ENCODE measurements at places on chromosomes 3 and 15.

GRCh38 chr15:31427411-31427810 is 100.8 kb downstream of the KLF13 start:
- no peak for DNase-seq

GRCh38 chr15:98121957-98122356 is 161.5 kb downstream of the ARRDC4 start:
- no peak for DNase-seq

GRCh38 chr3:32871273-32871672 is 53.5 kb downstream of the TRIM71 start:
- DNase-seq: no peak

DNA sequence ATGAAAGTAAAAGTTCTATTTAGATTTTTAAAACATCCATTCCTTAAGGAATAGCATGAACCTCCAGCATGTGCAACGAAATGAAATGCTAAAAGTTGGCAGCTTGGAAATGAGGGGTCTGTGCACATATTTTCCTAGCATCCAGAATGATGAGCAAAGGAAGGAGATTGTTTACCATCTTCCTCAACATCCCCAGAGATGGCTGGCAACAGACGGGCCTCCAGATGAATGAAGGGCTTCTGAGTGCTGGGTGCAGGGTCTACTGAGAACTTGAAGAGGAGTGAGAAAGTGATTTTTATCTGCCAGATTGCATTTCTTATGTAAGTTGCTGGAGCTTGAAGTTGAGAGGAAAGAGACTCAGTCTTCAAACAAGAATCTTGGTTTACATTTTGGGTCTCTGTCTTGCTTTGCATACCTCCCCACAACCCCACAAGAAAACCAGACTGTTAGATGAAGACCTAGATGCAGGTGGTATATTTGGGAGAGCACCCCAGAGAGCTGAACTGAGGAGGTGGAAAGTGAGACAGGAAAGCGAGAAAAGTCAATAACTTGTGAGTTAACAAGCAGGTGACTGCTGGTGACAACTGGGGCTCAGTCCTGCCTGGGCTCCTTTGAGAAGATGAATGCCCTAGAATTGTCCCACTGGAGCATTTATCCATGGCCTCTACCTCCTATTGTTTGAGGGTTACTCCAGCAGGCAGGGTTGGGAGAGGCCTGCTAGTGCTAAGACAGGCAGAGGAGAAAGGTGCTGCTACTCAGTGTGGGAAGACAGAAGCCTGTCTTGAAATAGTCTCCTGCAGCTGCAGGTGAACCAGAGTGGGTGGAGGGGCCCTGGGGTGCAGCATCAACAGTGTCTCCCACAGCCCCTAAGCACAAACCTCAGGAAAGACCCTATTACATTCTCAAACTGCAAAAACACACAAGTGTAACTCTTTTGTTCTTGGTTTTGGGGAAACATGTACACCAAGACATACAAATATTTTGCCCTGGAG is 10.5 kb upstream of the CCK start:
- no peak for DNase-seq

DNA sequence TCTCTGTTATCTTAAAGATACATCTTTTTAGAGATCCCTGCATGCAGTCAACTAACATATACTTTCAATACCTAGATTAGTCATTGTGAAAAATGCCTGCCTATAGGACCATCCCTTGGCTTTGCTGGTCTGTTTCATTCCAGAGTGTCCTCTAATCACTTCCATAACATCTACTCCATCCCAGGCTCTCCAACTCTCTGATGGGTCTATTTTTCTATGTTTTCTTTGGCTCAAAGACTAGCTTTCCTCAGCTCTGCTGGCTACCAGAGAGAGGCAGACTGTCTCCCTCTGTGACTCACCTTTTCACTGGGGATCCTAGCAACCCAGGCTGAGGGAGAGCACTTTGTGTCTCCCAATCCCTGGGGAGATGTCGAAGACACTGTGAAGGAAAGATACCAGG is 547.7 kb upstream of the MCTP2 start:
- no peak for DNase-seq

DNA sequence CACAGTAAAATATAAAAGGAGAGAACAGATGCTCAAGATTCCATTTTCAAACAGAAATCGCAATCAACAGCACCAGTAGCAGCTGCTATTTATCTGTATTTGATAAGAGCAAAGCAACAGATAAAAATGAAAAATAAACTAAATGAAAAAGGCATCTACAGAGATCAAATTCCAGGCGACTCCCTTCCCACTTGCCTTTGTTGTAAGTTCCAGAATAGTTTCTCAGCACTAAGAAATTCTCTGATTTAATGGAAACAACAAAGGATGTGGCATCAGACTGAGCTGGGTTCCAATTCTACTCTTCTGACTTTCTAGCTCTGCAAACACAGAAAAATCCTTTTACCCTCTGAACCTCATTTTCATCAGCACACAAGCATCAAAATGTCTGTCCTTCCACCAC is 110.8 kb upstream of the MME start:
- DNase-seq: no peak

GRCh38 chr3:72960812-72961518 is 35.6 kb upstream of the PPP4R2 start:
- DNase-seq: peak; percentile 38

DNA sequence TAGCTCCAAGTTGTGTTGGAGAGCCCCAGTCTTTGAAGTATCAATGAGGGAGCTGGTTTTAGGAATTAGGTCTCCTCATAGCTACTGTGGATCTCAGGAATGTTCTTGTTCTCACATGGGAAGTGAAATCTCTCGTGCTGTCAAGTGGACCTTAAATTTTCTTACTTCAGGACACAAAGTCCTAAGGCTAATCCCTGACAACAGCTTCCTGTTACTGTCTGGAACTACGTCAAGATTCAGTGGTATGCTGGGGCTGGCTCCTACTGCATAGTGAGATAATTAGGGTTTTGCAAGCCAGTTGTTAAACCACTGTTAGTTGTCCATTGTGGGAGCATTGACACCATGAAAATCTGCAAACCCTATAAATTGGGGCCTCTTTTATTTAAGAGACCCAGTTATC is 22.8 kb downstream of the MESP1 start:
- DNase-seq: no peak

DNA sequence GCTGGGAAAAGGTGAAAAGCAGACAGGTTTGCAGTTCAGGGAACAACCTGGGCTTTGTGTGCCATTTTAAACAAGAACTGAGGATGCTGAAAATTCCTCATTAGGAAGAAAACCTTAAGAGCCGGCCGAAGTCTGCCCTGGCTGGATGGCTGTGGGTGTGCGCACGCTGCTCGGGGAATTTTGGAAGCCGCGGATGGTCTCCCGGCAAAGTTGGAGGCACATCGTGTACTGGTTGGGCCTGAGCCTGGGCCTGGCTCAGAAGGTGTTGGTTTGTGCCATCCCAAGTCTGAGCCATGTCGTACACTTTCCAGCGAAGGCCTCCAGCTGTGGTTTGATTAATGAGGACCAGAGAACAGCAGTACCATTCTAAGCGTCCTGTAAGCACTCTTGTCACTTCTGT is 188.2 kb downstream of the ATP10A start:
- DNase-seq: no peak

GRCh38 chr3:188918093-188918492 is 253.7 kb upstream of the TPRG1 start:
- DNase-seq: no peak

DNA sequence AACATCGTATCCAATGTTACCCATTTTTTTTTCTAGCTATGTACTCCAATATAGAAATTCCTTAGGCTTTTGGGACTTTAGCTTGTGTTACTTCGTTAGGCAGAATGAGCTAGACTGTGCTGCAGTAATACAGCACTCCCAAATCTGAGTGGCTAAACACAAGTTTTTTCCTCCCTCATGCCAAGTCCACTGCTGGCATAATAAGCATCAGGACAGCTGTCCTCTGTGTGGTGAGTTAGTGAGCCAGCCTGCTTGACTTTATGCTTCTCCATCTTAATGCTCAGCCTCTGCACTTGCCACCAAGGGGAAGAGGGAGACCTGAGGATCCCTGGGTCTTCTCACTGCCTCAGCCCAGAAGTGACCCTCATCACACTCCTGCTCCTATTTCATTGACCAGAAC is 18.2 kb upstream of the ACOX2 start:
- no peak for DNase-seq

- no peak for DNase-seq
These were observed 1560.4 kb downstream of the OTOL1 start for GRCh38 chr3:163056874-163057497.

- DNase-seq: no peak
These were observed 129.7 kb downstream of the PROS1 start for GRCh38 chr3:93843981-93844380.

GRCh38 chr3:147030274-147030673 is 376.1 kb downstream of the ZIC4 start:
- DNase-seq: no peak

DNA sequence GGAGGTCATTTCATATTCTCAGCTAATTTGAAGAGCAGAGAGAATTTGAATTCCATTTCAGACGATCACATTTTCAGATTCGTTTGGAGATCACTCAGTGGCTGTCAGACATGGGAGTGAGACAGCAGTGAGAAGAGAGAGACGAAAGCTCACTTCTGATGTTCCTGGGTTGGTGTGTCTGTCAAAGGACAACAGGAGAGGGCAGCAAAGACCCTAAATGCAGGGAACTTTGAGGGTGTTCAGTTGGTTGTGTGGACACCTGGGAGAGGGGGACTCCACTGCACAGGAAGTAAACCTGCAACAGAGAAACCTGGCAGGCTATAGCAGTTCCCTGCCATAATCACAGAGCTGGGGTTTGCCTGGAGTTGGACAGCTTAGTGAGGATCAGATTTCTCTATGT is 675.1 kb downstream of the SQOR start:
- DNase-seq: no peak

GRCh38 chr3:102419786-102420185 is 15.0 kb upstream of the ZPLD1 start:
- DNase-seq: no peak

- no peak for DNase-seq
These were observed 99.9 kb downstream of the EEFSEC start for GRCh38 chr3:128253150-128253549.

GRCh38 chr3:71398157-71398836 is 185.2 kb downstream of the FOXP1 start:
- no peak for DNase-seq

DNA sequence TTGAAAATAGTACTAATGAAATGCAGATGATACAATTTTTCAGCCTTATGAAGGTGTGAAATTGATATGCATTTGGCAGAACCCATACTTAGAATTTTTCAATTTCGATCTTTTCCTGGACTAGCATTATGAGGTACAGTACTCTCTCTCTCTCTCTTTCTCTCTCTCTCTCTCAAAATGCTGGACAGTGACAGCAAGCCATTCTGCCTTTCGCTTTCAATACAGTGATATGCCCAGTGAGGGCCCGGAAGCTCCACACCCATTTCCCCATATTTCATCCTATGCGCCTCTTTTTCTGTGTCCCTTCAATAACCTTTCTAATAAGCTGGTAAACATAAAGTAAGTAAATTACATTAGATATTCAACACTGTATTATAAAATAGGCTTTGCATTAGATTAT is 595.0 kb upstream of the UBE2E2 start:
- DNase-seq: no peak

GRCh38 chr3:26118165-26118564 is 328.3 kb downstream of the OXSM start:
- DNase-seq: no peak

All from right lung (tissue), 10 donors.